ENCODE measurements at places on chromosomes 1 and 21.

- peak; percentile 46 for DNase-seq
Observed at GRCh38 chr1:29033829-29034466, 89.8 kb downstream of the TMEM200B start.

DNA sequence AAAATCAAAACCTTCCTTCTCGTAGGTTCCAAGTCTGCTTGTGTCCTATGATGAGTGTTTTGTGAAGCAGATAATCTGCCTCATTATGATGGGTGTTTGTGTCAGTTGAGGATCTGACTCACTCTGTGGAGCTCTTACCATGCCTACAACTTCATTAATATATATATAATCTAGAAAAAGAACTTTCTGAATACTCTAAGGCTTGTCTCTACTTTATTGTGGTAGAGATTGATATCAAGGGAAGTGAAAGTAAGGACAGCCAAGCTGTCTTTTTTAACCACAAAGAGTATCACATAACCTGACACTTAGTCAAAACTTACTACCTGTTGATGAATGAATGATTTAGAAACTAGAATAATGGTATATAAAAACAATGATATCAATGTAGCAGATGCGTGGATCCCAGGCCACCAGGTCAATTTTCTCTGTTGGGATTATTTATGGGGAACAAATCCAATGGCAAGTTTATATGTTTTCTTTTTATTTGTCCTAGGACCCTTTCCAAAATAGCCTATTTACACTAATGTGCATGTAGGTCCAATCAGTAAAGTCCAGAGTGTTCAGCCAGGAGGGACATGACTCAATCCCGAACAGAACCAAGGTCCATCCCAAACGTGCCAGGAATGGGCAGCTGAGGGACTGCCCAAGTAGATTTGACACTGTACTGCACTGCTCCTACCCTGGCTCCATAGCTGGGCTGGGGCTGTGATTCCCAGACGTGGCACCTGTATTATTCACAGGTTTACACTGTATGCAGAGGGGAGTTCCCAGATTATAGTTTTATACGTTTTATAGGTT, 182.3 kb upstream of the GREM2 start:
- no peak for DNase-seq

DNA sequence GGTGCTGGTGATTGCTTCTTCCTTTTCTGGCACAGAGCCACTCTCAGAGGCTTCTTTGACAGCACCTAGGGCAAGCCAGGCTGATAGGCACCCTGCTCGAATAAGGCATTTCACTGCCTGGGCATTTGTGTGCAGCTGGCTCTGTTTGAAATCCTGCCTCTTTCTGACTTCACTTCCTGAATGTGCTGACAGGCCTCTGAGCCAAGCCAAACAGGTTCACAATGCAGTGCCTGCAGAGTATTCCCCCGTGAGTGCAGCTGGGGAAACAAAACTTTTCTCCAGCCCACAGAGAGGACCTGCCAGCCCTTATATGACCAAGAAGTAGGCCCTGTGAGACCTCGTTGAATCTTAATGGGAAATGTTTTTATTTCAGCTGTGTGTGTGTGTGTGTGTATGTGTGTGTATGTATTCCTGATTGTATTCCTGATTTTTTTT, 10.4 kb downstream of the JUN start:
- no peak for DNase-seq

GRCh38 chr1:82441402-82441801, 640.7 kb downstream of the ADGRL2 start:
- no peak for DNase-seq

GRCh38 chr1:93837961-93838360, 41.0 kb downstream of the DNTTIP2 start:
- no peak for DNase-seq

- DNase-seq, result no peak
Observed at GRCh38 chr1:41870076-41870562, 48.6 kb downstream of the HIVEP3 start.

GRCh38 chr1:227449051-227449450, 114.3 kb upstream of the ZNF678 start:
- no peak for DNase-seq

DNA sequence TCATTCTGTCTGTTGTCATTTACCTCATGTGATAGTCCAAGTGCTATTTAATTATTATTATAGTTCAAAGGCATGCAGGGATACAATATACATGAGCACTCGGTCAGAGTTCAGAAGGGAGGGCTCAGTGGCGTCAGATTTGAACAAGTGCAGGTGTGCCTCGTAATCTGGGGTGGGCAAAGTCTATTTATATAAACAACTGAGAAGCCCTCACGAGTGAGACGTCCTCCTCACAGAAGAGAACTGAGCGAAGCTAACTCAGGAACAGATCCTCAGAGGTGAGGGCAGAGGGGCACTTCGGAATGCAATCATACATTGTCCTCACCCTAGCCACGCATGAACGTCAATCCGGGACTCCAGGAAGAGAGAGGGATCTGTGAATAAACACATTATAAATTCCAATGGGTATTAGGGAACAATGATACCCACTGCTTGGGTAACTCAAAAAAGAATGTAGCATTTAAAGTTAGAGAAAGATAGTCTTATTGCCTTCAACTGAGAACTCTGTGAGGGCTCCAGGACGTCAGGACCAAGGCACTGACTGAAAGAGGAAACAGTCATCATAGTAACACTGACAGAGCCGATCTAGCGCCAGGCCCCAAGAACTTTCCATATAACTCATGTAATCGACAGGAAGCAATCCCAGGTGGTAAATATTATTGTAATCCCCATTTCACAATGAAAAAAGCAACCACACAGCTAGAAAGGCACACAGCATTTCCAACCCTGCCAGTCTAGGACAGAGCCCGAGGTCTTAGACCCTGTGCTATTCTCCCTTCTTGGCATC, 127.1 kb upstream of the B3GALT2 start:
- DNase-seq, result no peak

- DNase-seq, result peak; percentile 90
Observed at GRCh38 chr1:154567386-154568156, at the start of gene CHRNB2. Gene CHRNB2, plus strand, starts transcription at chr1:154567778. Its CDS starts 267 bp downstream, at chr1:154568045.

DNA sequence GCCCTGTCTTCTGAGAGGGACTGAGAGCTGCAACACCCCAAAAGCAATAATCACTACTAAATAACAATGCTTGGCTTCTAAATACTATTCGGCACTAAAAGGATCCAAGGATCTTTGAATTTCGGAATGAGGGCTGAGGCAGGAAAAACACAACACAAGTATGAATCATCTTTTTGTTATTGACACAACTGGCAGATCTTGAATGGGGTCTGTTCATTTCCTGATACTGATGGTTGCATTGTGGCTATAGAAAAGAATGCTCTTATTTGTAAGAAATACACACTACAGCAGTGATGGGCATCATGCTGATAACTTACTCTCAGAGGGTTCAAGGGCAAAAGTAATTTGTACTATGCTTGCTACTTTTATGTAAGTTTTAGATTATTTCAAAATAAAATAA, 149.2 kb upstream of the PLD5 start:
- DNase-seq, result no peak

DNA sequence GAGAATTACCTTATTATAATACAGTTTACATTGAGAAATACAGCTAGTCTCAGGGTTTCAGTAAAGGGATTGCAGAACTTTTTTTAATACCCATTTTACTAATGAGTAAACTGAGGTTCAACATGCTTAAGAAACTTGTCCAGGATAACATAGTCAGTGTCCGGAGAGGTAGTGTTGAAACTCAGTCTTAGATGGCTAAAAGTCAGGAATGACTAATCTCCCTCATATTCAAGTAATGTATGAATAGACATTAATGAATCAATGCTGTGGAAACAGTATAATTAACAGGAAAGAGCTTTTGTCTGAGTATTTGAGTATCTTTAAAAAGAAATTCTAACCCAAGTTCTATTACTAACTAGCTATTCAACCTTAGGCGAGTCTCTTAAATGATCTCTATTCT, 397.6 kb downstream of the PLA2G4A start:
- DNase-seq, result no peak

DNA sequence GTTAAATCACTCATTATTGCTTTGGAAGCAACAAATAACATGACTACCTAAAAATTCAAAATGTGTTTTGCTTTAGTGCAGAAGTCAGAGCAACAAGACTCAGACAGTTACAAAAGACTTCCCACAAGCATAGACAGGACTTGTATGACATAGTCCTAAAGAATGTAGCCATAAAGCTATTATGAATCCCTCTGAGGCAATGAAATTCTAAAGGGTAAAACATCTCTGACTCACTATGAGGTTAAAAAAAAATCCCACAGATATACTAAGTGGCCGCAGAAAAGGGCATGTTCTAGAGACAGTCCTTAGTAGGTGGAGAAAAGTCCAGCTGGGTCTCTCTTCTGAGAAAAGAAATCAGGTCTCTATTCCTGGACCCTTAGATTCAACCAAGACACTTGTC, 4.9 kb downstream of the PRKAB2 start:
- DNase-seq, result no peak

- no peak for DNase-seq
Observed at GRCh38 chr1:42433369-42433768, 22.5 kb downstream of the ZMYND12 start.

GRCh38 chr1:106564192-106564591, 492.3 kb upstream of the PRMT6 start:
- no peak for DNase-seq

- DNase-seq, result no peak
Observed at GRCh38 chr1:45141247-45142003, 65.0 kb downstream of the ZSWIM5 start.

GRCh38 chr1:7698641-7699040, 72.5 kb upstream of the VAMP3 start:
- no peak for DNase-seq

GRCh38 chr1:12196641-12197482, 30.1 kb downstream of the TNFRSF1B start:
- no peak for DNase-seq

- DNase-seq, result no peak
Observed at GRCh38 chr1:207938016-207938415, 27.1 kb upstream of the CD34 start.

GRCh38 chr1:225465793-225466517, 38.1 kb upstream of the LBR start:
- no peak for DNase-seq

- DNase-seq, result no peak
Observed at GRCh38 chr1:13781907-13782633, 82.1 kb downstream of the PRDM2 start.

GRCh38 chr1:163161337-163161736, 41.4 kb downstream of the RGS5 start:
- no peak for DNase-seq

DNA sequence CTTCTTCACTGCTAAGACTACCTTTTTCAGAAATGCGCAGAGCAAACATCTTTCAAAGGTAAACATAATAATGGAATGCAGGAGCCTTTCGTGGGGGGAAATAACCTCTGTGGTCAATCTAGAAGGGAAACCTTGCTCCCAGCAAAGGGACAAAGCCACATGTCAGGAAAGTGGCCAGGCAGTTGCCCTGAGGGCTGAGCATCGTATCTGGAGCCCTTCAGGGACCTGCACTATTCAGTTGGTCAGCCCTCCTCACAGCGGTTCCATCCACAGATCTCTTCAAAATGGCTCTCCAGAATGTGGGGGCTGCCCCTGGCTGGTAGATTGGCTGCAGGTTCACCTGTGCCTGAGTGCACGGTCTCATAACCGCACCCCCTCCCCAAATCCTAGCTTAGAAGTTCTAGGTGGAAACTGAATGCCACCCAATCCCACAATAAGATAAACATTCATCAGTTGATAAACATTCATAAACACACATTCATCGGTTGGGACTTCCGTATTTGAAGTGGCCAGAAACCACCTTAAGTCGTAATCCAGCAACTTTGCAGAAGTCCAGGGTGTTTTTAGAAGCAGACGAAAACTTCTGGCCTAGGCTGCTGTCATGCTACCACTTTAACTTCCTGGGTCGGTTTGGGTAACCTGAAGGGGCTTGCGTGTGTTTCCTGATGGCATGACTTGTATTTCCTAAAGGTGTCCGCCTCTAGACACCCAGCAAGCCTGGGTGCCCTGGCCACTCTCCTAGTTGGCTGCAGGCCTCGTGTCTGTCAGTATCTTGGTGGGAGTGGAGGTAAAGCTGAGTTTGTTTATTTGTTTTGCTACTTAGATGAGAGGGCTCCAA, 50.5 kb downstream of the RASSF5 start:
- no peak for DNase-seq

GRCh38 chr1:160078512-160079195, 2.7 kb upstream of the KCNJ9 start:
- no peak for DNase-seq

DNA sequence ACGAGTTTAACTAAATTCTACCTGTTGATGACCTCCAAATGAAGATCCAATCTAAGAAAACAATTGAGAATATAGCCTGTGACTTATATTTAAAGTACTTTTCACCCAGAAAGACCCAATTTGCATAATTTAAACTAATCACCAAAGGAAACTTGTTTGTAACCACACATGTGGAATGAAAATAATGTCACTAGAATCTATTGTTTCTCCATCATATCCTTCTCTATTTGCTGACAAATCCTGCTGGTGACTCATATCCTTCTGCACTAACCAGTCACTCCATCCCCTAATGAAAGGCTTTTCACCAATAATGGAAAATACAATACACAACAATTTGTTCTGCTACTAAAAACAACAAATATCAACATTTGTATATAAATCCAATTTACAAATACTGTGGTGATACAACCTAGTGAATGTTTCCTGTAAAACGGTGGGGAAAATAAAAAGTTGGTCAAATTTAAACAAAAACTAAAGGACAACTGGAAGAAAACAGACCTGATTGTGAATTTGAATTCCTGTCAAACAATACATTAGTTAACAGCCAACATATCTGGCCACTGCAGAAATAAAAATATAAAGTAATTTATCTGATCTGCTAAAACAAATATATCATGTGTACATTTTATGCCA, 6.5 kb downstream of the PTP4A2 start:
- no peak for DNase-seq

DNA sequence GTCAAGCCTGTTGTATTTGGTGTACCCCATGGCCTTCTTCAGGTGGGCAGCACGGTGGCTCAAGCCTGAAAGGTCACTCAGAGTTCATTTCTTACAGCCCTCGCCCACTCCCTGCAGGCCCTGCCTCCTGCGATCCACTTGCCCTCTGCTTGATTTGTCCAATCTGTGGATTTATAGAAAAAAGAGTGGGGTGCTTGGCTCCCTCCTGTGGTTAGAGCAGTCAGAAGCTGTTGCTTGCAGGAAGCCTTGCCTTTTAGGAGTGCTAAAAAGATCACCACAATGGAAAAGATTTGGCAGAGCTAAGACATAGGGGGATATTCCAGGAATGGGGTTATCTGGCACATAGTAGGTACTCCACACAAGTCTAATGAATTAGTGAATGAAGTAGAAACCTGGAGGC, 108.0 kb upstream of the TRABD2B start:
- DNase-seq, result no peak

- no peak for DNase-seq
Observed at GRCh38 chr1:58884706-58885661, 101.1 kb upstream of the JUN start.

DNA sequence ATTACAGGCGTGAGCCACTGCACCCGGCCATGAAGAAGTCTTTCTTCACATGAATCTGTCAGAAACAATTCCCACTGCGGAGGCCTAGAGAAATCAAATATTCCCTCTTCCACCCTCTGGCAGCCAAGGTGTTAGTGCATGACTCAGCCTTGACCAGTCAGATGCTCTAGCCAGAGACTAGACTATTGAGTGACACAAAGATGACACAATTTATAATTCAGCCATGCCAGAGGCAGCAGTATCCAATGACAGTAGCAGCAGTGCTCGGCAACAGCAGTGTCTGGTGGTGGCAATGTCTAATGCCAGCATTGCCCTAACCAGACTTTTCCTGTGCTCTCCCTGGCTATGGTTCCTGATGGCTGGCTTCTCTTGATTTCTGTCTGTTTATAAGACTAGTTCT, 8.7 kb downstream of the CTXND2 start:
- DNase-seq, result no peak

- peak; percentile 52 for DNase-seq
Observed at GRCh38 chr1:235648954-235649367, 623 bp downstream of the GNG4 start.

GRCh38 chr1:18091660-18092446, 15.7 kb upstream of the IGSF21 start:
- no peak for DNase-seq

All from frontal cortex (tissue), 4 donors.